ENCODE measurements at places on chromosomes 2 and 18.

DNA sequence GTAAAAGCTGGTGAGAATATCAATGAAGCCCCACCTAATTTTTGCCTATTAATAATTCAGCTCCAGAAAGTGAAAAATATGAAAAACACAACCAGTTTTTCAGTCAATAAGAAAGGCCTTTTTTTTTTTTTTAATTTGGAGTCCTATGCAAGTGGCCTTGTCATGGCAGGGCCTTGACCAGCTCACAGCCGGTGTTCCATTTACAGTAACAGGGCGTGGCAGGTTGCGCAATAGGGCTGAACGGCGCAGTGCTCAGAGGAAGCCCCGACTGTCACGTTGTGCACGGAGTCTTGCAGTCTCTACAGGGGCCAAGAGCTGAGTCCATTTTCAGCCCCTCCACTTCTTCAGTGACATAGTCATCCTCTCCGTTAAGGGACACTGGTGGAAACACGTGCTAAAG lies 184.1 kb upstream of the FN1 start:
- DNase-seq, result no peak

- DNase-seq, result no peak
Observed at GRCh38 chr18:4144201-4144600, 310.9 kb downstream of the DLGAP1 start.

DNA sequence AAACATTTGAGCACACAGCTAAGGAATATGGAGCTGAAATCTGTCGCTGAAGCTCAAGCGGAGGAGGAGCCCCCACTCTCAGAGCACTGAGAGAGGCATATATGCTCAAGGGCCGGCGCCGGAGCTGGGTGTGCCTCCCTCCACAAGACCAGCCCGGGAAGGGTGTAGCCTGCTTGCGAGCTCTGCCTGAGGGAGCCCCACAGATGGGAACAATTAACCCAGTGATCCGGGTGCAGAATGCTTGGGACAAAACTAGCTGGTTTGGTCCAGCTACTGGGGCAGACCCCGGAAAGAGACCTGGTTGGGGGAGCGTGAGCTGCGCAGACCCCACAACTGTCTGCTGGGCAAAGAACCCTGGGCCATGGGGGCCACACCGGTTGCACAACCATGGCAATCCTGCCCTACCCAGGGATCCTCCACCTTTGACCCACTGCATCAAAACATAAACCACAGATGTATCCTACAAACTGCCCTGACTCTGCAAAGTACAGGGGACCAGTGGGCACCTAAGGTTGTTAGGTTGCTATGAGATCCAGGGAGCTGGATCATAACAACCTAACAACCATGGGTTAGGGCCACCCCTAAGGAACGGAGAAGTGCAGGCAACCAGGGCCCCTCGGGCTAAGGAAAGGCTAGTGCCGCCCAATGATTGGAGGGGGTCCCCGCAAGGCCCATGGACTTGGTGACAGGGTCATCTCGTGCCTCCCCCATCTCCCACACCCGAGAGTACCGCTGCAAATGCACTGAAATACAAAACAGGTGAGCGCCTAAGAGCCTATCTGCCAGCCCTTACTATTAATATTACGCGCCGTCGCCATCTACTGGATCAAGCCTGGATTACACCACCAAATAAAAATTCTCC lies 53.4 kb upstream of the SCN1A start:
- DNase-seq, result no peak

GRCh38 chr2:3042601-3043585 lies 334.7 kb downstream of the EIPR1 start:
- no peak for DNase-seq

DNA sequence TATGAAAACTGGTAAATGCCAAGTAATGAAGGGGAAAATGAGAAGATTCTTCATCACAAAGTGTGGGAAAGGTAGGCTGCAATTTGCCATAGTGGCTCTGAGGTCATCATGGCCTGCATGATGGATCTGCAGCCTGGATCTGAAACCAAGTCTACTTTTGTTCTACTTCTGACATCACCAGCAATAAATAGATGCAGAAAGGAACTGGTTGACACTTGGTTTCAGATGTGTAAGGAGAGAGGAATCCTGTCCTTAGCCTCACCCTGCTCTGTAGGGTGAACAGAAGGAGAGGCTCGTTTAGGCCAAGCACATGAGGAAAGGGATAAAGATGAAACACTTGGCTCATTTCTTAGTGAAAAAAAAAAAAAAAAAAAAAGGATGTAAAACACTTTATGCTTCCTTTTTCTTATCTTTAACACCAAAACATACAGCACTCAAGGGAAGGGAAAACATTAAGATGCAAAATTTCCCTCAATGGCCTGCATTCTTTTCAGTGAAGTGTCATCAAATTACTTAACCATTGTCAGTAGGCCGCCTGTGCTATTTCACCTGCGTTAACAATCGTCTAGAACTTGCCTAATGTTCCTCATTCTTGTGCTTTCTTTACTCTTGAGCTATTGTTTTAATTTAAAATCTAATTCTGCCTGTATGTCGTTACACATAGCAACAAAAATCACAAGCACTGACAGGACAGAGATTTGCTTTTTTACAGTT lies 3.9 kb downstream of the NEB start:
- DNase-seq, result no peak

GRCh38 chr2:20225294-20226151 lies 593 bp upstream of the SDC1 start:
- DNase-seq, result no peak

GRCh38 chr2:98020992-98021713 lies 25.4 kb upstream of the TMEM131 start:
- no peak for DNase-seq

DNA sequence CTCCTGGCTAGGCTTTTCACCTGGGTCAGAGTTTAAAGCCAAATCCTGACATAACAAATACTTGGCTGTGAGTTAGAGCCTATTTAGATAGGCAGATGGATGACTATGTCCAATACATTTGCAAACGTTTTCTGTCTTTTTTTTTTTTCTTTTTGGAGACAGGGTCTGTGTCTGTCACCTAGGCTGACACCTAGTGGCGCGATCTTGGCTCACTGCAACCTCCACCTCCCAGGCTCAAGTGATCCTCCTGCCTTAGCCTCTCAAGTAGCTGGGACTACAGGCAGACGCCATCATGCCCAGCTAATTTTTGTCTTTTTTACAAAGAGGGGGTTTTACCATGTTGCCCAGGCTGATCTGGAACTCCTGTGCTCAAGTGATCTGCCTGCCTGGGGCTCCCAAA lies 124.8 kb downstream of the DYM start:
- DNase-seq, result no peak

- DNase-seq, result no peak
Observed at GRCh38 chr2:46335391-46336282, 38.4 kb downstream of the EPAS1 start.

All from effector CD8-positive, alpha-beta T cell (primary cell).